ENCODE measurements at places on chromosomes 1 and 21. TPM values are rescaled to one million over a fixed set of nuclear protein-coding genes. Genes with fewer than 3 reads are reported as not detected.

FGR gene
- total RNA-seq: 7.6 TPM

RGS8 gene
- 0.03 TPM for total RNA-seq

S100A12 gene
- 0.75 TPM for total RNA-seq

KCNA10 gene
- not detected for total RNA-seq

NPHS2 gene
- not detected for total RNA-seq

FBXO28 gene
- 29.6 TPM for total RNA-seq

MAP3K21 gene
- 11.9 TPM for total RNA-seq

PTPRU gene
- total RNA-seq: 17.7 TPM

- DNase-seq: peak; percentile 60
Measured at GRCh38 chr1:1358433-1359271, at the start of gene MXRA8. Gene MXRA8, minus strand, starts transcription at chr1:1358555. Its CDS starts 51 bp downstream, at chr1:1358504.

GRCh38 chr1:43666608-43667007, 16.7 kb downstream of the KDM4A start:
- no peak for DNase-seq

DNA sequence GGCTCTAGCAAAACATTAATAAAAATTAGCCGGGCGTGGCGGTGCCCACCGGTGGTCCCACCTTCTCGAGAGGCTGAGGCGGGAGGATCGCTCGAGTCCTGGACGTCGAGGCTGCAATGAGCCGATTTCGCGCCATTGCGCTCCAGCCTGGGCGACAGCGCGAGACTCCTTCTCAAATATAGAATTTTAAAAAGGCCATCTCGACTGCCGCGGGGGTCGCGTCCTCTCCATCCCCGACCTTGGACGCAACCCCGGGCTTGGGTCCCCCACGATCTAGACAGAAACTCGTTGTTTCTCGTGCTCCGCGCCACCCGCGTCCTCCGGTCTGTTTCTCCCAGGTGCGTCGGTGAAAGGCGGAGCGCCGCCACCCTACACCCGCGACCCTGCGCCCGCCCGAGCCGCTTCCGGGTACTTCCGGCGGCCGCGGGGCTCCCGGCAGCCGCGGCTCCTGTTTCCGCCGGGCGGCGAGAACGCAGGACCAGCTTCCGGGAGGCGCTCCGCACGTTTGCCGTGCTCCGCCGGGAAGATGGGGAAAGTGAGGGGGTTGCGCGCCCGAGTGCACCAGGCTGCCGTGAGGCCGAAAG, at the start of gene SLX9:
SLX9 (plus strand) TSS at position 498 of the 584 bp plus-strand sequence; CDS start at position 527, 29 bp downstream.
- peak; percentile 63 for DNase-seq

GRCh38 chr1:1219341-1219740, 5.4 kb upstream of the TNFRSF4 start:
- DNase-seq: no peak

DNA sequence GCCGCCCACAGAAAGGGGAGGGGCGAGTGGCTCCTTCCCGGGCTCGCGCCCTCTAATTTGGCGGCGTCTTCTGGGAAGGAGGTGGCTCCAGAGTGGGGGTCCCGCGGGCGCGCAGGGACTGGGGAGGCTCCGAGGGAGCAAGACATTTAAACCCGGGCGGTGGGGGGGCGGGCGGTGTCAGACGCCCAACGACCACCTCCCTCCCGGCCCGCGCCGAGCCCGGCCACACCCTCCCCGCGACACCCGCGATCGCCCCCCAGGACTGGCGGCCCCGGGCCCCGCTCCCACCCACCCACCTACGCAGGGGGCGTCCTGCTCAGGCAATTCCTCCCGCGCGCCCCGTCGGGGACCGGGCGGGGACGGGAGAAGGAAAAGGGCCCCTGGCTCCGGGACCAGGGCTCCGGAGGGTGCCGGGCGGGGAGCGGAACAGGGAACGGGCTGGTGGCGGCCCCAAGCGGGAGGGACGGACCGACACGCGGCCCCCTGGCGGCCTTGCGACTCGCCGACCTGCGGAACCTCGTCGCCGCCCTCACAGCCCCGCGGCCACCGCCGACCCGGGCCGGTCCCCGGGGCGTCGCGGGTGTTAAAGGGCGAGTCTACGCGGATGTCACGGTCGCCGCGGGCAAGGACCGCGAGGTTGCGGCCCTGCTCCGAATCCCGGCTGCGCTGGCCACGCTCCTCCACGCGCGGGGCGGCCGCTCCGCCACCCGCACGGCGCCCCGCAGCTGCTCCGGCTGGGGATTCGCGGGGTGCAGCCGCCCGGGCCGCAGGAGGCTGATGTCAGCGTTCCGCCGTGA, 94.0 kb upstream of the FMN2 start:
- no peak for DNase-seq

GRCh38 chr1:234277161-234277868, 95.9 kb upstream of the COA6 start:
- DNase-seq: no peak

DNA sequence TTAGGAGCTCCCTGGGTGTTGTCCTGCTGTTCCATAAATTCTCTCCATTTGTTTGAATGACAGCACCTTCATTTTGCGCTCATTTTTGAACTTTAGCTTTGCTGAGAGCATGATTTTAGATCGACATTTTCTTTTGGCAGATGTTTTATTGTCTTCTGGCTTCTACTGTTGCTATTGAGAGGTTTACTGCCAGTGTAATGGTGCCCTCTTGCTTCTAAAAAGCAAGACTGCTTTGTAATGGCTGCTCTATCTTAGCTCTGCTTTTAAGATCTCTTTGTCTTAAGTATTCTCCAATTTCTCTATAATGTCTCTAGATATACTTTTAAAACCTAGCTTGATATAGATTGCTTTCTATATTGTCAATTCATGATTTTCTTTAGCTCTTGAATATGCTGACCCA, 27.8 kb downstream of the THEM4 start:
- no peak for DNase-seq

GRCh38 chr21:39400173-39400572, 45.4 kb downstream of the LCA5L start:
- DNase-seq: no peak

DNA sequence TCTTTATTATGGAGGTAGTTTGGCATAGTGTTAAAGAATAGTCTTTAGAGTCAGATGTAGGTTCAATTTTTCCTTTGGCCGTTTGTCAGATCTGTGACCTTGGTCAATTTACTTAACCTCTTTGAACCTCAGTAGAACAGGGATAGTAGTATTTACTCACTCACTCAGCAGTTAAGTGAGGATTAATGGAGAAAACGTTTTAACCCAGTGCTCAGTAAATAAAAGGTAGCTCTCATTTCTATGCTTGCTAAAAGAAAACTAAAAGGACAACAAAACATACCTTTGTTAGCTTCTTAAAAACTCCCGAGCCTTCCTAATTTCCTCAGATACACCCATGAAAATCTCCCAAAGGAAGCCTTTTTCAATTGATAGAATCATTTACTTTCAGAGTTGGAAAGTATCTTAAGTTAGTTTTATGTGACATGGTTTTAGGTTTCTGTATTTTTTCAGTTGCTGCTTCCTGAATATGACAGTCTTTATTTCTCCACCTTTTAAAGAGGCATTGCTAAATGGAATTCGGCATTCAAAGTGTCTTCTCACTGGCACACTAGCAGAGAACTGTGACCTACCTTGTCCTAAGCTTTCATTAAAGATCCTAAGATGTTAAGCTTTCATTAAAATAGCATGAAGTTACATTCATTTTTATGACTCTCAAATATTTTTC, 7.8 kb downstream of the ABCD3 start:
- DNase-seq: peak; percentile 30

DNA sequence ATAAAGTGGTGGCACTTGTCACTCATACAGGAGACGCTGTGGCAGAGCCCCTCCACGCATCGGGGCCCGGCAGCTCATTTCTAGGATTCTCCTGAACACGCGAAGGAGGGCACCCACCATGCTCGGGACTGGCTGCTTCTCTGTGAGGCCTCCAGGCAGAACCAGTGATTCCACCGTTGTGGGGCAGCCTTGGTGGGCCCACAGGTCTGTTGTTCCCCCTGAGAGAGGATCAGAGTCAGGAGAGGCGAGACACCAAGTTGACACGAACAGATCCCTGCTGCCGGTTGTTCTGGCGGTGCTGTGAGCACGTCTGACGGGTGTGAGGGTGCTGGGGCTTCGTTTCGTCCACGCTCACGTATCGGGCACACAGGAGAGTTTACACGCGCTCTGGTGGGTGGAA, 26.6 kb downstream of the PRKCZ start:
- DNase-seq: no peak

- no peak for DNase-seq
Measured at GRCh38 chr1:203476216-203476814, 709 bp downstream of the PRELP start.

All from mucosa of gallbladder (tissue), 1 donor.